Activated naive CD4-positive, alpha-beta T cell treated with Interleukin-2 at 50 U/mL for 16 hours (primary cell): ENCODE measurements at places on chromosomes 2 and 18.

- peak; percentile 40 for DNase-seq
These were observed 363.5 kb upstream of the TNP1 start for GRCh38 chr2:217223222-217223930.

DNA sequence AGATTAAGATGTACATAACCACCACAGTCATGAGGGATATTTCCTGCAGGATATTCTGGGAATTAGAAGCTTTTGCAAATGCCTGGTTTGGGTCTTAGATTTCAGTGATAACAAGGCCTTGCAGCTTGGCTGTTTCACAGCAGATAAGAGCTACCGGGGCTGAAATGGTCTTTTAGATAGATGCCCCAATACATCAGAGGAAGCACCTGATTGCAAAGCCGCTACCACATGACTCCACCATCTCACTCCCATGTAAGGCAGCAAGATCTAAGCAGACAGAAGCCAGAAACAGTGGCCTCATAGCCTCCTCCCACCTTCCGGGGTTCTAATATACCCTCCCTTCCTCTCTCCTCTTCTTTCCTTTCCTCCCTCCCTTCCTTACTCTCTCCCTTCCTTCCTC lies 31.1 kb upstream of the EPG5 start:
- peak; percentile 12 for DNase-seq

DNA sequence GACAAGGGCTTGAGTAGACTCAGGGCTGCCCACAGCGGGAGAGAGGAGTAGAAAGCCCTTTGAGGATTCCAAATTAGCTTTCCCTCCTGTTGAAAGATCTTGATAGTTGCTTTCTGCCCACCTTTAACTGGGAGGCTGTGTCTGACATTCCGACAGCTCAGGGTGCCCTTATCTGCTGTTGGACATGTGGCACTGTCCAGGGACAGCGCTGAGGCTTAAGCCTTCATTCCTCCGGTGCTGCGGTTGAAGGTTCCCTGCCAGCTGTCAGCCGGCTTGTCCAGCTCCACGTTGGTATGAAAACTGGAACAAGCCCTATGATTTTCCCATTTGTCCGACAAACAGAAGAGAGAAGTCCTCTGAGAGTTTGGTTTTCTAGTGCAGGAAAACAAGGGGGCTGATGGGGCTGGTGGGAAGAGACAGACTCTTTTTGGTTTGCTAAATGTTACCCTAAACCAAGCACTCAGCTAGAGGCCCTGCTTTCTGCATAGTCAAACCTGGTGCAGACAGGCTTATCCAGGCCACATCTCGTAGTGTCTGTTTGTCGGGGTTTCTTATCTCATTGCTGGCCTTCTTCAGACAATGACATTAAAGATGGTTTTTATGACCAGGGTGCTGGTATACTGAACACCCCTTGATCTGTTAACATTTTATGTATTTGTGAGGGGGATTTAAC lies 24.5 kb downstream of the GREB1 start:
- no peak for DNase-seq

DNA sequence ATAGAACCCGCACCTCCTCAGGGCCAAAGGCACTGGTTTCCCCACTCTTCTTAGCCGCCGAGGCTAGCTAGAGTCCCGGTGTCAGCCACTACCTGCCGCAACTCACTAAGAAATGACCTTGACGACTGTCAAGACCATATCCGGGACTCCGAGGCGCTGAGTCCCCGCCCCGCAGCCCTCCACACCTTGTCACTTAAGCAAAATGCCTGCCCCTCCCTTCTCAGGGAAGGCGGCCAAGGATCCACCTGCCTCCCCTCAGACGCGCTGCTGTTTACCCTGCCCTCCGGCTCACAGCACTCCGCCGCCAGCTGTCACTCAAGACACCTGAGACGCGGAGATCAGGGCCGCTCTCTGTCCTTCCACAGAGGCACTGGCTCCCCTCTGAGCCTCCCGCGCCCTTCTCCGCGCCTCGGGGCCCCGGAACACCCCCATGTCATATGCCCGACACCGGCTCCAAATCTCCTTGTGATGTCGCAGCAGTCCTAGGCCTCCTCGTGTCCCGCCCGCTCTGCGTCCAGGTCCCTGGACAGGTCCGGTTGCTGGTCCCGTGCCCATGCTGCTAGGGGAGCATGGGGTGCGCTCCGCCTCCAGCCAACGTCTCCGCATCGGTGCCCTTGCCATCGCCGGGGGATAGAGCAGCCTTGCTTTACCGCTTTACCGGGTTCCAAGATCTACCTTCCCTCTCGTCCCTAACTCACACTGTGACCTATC lies 32.5 kb upstream of the REG3G start:
- no peak for DNase-seq

DNA sequence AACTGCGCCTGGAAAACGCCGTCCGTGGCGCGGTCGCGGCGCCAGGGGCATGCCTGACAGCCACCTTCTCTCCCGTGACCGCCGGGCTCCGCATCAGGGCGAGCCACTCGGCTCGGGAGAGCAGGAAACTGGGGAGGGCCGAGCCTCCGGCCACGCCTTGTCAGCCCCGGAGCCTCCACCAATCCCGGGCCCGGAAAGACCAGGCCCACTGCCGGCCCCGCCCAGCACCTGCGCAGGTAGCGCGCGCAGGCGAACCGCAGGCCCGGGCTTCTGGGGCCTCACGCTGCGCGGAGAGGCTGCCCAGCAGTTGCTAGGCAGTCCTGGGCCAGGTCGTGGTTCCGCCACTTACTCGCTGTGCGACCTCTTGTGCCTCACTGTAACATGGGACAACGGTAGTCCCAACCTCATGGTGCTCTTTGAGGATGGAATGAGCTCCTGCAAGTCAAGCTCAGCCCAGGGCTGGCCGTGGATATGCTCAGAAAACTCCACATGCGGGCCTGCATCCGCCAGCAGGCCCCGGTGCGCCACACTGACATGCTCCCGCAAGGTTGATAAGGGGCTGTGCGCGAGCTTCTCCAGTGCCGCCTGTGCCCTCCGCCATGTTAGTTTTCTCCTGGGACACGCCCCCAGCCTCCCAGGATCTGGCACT lies 97.1 kb downstream of the INHBB start:
- DNase-seq: no peak

DNA sequence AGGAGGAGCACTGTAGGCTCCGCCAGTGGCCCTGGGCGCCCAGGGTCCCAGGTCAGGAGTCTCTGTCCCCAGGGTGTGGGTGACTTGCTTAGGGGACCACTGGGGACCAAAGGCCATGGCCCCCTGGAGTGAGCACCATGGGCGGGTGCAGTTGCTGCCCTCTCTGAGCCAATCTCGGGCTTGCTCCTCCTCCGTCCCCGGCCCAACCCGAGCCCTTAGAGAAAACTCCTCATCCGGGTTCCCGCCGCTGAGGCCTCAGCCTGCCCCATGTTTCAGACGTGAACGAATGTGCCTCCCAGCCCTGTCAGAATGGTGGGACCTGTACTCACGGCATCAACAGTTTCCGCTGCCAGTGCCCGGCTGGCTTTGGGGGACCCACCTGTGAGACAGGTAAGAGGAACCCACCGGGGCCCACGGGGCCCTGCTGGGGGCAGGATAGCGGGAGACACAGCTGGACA lies 38.6 kb downstream of the SNED1 start:
- DNase-seq: peak; percentile 23

- no peak for DNase-seq
These were observed 27.4 kb downstream of the USP34 start for GRCh38 chr2:61443342-61444041.

GRCh38 chr2:65370387-65371073 lies 61.9 kb downstream of the SPRED2 start:
- DNase-seq: no peak

DNA sequence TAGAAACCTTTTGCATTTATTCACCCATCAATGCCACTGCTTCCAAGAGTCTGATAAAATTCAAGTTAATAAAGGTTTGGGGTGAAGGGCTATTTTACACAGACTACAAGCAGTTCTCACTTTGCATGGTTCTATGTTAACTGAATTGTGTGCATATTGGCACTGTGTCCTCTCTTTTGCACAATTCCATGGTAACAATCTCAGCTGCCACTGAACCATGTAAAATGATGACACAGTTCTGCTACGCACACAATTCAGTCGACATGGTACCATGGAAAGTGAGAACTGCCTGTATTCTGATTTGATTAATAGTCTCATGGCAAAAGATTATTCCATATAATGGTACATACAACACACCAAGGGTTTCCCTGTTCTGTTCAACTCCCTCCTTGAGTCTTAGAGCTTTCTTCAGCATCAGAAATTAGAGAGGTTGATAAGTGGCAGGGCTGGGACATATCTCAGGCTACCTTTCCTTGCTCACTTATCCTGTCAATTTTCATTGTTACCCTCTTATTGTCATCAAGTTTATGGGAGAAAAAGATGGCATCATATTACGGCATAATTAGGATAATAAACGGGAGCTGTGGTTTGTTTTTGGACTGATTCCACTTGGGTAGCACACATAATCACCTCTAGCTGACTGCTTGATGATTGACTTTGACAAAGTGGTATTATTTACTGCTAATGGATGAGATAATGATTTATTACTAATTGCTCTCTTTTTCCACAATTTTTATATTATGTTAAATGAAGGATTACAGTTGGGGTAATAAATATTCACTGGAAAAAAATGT lies 139.3 kb upstream of the CREB1 start:
- DNase-seq: no peak

GRCh38 chr2:126890136-126890510 lies 8.6 kb upstream of the TEX51 start:
- no peak for DNase-seq
